ENCODE measurements at places on chromosomes 1 and 21.

- no peak for DNase-seq
Measured at GRCh38 chr1:2274231-2274928, 46.3 kb downstream of the SKI start.

DNA sequence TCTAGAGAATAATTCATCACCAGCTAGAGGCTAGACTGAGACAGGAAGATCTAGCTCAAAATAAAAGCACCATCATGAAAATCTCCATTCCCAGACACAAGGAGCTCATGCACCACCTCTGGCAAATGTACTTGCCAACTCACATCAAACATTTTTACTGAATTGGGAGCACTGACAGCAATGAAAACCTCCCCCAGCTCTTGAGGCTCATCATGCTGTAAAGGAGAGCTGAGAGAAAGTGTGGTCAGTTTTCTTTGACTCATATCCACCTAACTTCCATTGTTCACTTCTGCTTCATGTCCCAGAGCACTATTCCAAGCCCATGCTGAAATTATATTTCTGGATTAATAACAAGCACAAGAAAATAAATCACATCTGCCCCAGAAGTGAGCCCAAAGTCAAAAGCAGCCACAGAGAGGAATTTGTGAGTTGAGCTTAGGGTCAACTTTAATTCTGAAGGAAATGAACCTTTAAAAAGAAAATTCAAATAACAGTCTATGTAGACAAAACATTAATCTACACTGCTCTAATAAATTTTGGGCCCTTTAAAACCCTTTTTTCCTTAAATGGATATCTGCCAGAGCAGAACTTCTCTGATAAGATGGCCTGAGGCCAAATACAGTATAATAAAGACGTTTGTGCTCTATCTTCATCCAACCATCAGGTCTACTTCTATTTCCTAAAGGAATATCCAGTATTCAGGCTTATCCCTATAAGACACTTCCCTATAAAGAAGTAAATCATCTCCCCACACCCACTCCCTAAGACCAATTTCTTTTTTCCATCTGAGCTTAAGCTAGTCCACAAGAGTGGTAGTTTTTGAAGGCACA, 85.9 kb upstream of the ADAM30 start:
- peak; percentile 9 for DNase-seq

GRCh38 chr1:40583980-40584379, 52.5 kb downstream of the ZNF684 start:
- no peak for DNase-seq

GRCh38 chr1:32454726-32455125, 10.1 kb upstream of the ZBTB8B start:
- no peak for DNase-seq

DNA sequence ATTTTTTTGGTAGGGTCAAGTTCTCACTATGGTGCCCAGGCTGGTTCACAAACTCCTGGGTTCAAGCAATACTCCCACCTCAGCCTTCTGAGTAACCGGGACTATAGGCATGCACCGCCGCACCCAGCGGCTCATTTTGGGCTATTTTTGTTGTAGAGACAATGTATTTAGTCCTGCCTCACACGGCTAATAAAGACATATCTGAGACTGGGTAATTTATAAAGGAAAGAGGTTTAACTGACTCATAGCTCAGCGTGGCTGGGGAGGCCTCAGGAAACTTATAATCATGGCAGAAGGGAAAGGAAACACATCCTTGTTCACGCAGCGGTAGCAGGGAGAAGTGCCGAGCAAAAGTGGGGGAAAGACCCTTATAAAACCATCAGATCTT, 4.2 kb downstream of the CELA2A start:
- DNase-seq, result no peak

DNA sequence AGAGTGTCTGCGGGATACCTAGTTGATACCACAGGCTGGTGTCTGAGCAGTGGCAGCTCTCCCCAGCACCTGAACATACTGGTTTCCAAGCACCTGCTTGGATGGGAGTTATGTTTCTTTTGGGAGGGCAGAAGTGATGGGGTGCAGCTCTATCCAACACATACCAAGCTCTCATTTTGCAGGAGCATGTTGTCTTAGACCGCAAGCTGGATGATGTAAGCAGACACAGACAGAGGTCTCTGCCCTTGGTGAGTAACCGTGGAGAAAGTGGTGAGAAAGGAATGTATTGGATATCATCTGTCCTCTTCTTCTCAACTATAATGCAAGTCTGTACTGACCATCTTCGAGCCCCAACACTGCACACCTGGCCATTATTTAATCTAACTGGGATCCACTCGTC, 37.4 kb downstream of the ZNF496 start:
- DNase-seq, result no peak

DNA sequence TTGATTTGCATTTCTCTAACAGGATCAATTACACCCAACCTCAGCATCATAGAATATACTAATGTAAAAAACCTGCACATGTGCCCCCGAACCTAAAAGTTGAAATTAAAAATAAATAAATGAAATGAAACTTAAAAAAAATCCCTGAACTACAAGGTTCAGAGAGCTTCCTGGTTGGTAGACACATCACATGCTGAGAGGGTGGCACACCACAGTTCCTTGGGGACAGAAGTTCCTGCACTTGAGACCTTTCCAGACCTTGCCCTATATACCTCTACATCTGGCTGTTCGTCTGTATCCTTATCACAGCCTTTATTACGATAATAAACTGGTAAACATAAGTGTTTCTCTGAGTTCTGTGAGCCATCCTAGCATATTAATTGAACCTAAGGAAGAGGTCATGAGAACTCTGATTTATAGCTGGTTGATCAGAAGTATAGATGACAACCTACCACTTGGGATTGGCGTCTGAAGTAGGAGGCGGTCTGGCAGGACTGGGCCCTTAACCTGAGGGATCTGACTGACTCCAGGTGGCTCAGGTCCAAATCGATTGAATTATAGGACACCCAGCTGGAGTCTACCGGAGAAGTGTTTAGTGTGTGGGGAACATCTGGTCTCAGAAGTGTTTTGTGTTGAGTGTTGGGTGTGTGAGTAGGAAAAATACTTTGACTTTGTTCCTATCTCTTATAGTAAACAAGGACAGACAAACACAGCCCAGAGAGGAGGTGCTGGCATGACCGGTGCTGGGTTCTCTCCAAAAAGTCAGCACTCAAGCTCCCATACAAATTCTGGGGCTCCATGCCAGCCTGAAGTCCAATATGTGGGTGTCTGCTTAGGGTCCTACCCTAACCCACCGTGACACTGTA, 19.0 kb downstream of the C1orf115 start:
- DNase-seq, result no peak

GRCh38 chr1:183135336-183135735, 50.7 kb upstream of the LAMC2 start:
- no peak for DNase-seq

DNA sequence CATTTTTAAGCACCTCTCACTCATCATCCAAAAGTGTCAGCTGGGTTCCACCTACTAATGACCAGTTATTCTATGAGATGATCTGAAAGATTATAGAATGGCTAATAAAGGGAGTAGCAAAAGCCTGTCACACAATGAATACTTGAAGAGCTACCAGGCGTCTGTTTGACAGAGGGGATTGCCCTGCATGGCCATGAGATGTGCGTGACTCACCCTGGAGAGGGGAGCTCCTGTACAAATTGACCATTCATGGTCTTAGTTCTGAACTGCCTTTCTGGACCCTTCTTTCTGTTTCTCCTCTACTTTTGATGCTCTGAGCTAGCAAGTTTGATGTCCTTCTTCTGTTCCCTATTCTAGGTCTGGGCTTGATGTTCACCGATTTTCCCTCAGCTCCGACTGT, 85.2 kb upstream of the ABCD3 start:
- no peak for DNase-seq

DNA sequence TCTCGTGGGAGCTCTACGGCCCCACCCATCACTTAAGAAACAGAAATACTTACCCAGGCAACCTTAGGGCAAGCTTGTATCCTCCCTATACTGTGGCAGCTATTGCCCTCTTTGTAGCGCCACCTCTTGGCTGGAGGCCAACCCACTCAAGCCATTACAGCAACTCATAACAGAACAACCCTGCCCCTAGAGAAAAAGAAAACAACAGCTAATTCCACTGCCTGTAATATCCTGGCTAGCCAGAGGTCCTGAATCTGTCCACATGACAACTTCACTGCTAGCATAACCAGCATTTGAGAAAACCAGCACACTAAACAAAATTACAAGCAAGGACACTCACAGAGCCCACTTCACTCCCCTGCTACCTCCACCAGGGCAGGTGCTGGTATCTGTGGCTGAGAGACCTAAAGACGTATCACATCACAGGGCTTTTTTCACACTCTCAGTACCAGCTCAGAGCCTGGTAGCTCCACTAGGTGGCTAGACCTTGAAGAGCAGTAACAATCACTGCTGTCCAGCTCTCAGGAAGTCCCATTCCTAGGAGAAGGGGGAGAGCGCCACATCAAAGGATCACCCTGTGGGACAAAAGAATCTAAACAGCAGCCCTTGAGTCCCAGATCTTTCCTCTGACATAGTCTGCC, 14.5 kb upstream of the MX1 start:
- peak; percentile 37 for DNase-seq

DNA sequence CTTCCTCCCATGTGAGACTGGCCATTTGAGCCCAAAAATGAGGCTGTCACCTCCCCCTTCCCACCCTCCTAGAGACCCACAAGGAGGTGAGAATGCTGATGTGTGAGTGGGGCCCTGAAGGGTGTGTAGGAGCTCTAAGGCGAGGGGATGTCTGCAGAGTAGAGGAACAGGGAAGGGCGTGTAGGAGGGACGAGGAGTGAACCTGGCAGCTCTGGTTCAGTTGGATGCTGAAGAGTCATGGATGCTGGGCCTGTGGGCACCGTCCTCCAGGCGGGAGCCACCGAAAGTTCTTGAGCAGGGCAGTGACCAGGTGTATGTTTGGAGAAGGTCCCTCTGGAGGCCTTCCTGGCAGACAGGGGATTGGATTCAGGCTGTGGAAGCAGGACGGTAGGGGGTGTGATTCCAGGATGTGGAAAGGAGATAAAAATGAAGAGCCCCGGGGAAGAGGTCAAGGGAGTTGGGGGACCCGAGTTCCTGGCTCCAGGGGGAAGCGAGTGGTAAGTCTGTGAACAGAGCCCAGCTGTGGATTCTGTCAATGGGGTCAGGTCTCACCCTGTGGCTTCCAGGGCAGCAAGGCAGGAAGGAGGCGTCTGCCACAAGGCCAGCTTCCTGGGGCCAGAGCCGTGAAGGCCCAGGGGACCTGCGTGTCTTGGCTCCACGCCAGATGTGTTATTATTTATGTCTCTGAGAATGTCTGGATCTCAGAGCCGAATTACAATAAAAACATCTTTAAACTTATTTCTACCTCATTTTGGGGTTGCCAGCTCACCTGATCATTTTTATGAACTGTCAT, 7.9 kb downstream of the SAMD11 start:
- DNase-seq, result no peak

DNA sequence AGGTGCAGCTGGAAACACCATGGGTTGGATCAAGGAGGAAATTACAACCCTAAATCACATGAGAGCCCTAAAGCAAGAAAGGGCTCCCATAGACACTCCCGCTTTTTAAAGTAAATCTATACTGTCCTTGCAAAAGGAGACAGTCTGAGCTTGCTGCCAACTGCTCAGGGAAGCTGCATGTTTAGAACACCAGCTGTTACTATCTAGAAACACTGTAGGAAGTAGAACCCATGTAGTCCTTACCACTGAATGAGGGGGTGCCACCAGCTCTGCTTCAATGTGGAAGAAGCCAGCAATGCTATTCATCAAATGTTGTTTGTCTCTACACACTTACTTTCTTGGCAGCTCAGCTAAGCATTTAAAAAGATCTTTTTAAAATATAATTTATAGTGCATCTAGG, 79.8 kb downstream of the PIGK start:
- no peak for DNase-seq

DNA sequence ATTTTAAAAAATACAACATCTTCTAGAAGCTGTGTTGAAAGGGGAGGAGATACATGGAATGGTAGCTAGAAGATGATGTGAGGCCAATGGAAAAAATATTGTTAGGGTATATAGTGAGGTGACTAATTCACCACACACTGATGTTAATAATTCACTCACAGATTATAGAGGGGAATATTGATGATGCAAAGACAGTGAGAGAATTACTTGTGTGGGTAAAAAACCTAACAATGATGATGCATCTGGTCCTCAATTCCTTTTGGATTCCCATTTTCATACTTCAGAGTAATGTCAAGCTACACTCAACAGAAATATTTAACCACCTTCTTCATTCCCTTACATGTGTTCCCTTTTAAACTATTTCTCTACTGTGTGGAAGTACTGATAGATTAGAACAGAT, 169.5 kb upstream of the DPYD start:
- DNase-seq, result no peak

DNA sequence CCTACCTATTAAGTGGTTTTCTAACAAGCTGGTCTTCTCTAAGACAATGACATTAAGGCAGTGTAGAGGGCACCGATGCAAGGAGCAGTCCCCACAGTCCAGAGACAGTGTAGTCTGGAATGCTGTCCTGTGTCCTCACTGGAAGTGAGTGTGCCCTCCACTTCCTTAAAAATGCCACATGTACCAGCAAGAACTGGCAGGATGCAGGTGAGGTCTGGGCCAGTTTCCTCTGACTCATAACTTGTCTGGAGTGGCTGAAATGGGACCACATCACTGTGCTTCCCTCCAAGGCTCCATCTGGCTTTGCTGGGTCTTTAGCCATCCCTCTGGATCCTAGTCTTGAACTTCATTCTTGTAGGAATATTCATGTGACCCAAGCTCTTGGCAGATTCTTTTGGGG, 170.5 kb upstream of the KIAA0040 start:
- DNase-seq, result no peak

GRCh38 chr21:29265690-29266479, 32.8 kb upstream of the BACH1 start:
- DNase-seq, result no peak

DNA sequence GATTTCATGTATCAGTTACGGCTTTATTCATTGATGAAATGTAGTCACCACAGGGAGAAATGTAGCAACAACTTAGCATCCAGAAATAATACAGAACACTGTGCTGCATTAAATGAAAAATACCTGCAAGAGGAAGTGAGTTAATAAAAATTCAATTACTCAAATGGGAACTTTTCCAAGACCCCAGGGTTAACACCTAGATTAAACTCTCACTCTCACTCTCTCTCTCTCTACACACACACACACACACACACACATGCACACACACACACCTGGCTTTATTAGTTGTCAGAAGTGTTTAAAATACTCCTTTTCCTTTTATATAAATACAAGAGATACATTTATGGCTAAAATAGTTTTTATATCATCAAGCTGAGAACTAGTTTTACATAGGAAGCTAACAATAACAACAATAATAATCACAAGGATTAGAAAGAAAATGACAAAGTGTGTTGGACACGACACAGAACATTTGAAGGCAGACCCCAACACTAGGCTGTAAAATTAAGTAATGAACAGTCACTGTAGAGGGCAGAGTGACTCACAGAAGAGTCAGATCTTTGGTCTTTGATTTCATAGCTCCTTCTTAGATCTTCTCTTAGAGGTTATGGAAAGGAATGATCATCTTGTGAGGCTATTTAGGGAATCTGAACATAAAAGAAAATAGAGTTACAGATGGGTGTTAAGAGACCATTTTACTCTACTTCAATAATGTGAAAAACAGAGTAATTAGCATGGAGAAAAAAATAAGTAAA, 1266.0 kb upstream of the ADGRL2 start:
- no peak for DNase-seq
